ENCODE measurements at places on chromosomes 7 and 10. TPM values are rescaled to one million over a fixed set of nuclear protein-coding genes. Genes with fewer than 3 reads are reported as not detected.

The ITGB8 gene
- 3.5 TPM for total RNA-seq

The GSTO2 gene
- 30.7 TPM for total RNA-seq

The AKR1C4 gene
- total RNA-seq: not detected

The TCERG1L gene
- 1.8 TPM for total RNA-seq

The ARHGEF5 gene
- 27.3 TPM for total RNA-seq

The GJC3 gene
- total RNA-seq: 0.56 TPM

The COL13A1 gene
- 7.1 TPM for total RNA-seq

The LRGUK gene
- 7.1 TPM for total RNA-seq

The CYP2W1 gene
- not detected for total RNA-seq

The ZNF853 gene
- 9.8 TPM for total RNA-seq

The LRRC17 gene
- total RNA-seq: 3.1 TPM

The TUBB8 gene
- total RNA-seq: 1.4 TPM

The KIAA1549 gene
- total RNA-seq: 11.6 TPM

The FXYD4 gene
- total RNA-seq: not detected

The CNPY1 gene
- 0.31 TPM for total RNA-seq

The SPDYE16 gene
- not detected for total RNA-seq

The NKX1-2 gene
- total RNA-seq: 37.0 TPM

The INA gene
- 25.1 TPM for total RNA-seq

The SRRM3 gene
- total RNA-seq: 9.2 TPM

The CAMK2G gene
- 32.8 TPM for total RNA-seq

All from GM23338 (cell line).